Stimulated activated CD4-positive, alpha-beta T cell treated with anti-CD3 and anti-CD28 coated beads, Interleukin-1b, Interleukin-23, amount 100 ng/mL, for 24 hours (primary cell): ENCODE measurements at places on chromosomes 12 and 14.

GRCh38 chr12:105978276-105978675 is 160.5 kb downstream of the NUAK1 start:
- DNase-seq: no peak

- DNase-seq: no peak
Measured at GRCh38 chr12:69834147-69834546, 9.1 kb downstream of the MYRFL start.

DNA sequence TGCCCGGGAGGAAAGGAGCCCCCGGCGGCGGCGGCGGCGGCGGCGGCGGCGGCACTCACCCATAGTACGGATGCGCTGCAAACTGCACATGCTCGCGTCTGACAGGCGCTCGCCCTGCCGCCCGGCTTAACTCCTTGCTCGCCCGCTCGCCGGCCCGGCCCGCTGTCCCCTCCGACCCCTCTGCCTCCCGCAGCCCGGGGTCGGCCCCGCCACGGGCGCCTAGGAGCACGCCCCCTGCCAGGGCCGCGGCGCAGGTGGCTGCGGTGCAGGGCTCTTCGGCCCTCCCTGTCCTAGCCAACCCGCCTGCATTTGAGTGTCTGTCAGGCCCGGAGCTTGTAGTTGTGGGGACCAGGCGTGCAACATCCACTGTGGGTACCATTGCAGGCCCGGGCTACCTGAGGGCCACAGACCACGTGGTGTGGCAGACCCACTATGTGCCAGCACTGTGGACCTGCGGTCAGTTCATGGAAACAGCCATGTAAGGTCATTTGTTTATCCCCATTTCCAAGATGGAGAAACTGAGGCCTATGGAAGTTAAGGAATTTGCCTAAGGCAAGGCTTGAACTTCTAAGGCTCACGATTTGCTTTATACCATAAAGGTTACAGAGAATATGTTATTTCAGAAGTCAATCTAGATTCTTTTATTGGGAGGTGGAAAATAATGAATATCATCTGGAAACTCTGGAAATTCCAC is 17.6 kb upstream of the PLEKHH1 start:
- no peak for DNase-seq

GRCh38 chr12:119180380-119181040 is 1.8 kb downstream of the HSPB8 start:
- no peak for DNase-seq

DNA sequence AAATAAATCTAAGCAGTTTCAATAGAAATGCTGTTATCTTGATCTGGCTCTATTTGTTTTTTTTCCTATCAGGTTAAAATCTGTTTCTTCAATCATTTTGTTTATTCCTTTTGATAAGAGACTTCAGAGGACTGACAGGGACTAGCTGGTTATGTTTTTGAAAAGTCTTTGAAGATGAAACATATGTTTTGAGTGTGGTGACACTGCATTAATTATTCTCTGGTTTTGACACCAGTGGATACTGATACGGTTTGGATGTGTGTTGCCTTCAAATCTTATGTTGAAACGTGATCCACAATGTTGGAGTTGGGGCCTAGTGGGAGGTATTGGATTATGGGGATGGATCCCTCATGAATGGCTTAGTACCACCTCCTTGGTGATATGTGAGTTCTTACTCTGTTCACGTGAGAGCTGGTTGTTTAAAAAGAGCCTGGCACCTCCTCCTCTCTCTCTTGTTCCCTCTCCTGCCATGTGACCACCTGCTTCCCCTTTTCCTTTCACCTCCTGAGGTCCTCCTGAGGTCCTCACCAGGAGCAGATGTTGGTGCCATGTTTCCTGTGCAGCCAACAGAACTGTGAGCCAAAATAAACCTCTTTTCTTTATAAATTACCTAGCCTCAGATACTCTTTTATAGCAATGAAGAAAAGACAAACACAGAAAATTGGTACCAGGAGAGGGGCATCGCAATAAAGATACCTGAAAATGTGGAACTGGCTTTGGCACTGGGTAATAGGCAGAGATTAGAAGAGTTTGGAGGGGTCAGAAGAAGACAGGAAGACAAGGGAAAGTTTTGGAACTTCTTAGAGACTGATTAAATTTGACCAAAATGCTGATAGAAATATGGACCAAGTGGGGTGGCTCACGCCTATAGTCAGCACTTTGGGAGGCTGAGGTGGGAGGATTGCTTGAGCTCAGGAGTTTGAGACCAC is 23.0 kb downstream of the RASSF3 start:
- no peak for DNase-seq

- no peak for DNase-seq
Measured at GRCh38 chr12:84986117-84986516, 50.0 kb downstream of the TSPAN19 start.

- DNase-seq: no peak
Measured at GRCh38 chr14:20799456-20799891, 3.2 kb downstream of the RNASE1 start.

DNA sequence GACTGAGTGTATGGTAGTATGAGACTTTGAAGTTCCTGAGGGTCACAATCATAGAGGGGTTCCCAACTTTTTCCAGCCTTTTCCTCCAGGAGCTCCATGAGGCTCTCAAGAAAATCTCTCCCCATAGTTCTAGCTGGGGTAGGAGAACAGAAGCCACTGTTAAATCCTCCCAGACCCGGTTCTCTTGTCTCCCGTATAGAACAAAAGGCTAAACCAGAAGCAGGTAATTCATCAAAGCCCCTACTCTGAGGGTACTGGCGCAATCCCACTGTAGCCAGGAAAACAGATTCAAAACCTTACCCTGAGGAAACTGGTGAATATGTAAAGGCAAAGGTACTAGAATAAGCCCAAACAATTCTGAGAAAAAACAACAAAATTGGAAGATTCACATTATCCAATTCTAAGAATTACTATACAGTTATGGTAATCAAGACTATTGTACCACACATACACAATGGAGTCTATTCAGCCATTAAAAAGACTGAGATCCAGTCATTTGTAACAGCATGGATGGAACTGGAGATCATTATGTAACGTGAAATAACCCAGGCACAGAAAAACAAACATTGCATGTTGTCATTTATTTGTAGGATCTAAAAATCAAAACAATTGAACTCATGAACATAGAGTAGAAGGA is 20.5 kb downstream of the OR8S1 start:
- DNase-seq: no peak

DNA sequence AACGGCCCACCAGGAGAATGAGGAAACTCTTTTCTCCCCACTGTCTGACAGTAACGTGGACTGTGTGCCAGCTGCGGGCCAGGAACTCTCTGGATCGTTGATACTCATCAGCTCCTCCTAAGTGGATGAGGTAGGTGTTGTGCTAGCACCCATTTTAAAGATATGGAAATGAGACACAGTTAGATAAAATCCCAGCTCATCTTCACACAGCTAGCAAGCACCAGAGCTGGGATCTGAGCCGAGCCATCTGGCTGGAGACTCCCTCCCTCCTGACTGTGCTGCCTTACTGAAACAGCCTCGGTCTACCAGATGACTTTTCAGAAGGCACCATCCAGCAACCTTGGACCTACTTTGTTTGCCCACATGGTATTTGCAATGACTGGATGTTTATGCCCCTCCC is 49.2 kb downstream of the TMEM132D start:
- DNase-seq: no peak

GRCh38 chr14:53943751-53944083 is 12.9 kb downstream of the BMP4 start:
- DNase-seq: no peak

DNA sequence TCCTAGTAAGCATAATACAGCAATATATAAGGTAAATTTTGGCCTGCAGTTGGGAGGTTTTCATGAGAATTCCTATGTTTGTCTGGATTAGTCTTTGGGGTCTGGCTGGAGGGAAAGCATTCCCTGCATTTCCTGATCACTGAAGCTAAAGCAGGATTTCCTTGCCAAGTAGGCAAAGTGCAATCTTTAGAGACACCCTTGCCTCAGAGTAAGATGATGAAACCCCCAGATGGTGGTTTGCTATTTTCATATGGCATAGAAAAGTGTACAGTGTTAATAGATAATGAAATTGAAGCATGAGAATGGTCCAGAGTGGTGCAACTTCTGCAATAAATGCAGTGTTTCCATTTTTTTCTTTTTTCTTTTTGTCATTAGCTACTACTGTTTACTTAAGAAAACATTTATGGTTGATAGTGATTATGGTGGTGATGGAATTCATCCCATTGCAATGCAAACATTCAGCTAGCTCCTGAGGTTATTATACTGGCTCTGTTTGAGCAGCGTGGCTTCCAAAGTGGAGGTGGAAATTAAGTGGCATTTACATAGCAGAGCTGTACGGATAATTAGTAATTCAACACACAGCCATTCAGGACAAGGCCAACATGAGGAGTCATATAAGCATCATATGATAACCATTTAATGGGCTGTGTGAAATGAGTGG is 276.3 kb downstream of the DUSP6 start:
- DNase-seq: no peak

- peak; percentile 38 for DNase-seq
Measured at GRCh38 chr12:67943141-67943892, 45.9 kb upstream of the IFNG-AS1 start.

DNA sequence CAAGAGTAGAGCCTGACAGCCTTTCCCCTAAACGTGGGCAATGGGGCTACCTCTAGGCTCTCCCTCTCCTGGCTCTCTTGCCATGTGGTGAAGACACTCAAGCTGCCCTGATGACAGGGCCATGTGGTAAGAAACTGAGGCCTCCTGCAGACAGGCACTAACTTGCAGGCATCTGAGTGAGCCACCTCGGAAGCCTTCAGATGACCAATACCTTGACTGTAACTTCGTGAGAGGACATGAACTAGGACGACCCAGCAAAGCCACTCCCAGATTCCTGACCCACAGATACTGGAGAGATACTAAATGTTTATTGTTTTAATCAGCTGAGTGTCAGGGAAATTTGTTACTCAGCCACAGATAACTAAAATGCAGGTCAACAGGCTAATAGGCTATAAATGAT is 96.4 kb downstream of the EFCAB11 start:
- no peak for DNase-seq

DNA sequence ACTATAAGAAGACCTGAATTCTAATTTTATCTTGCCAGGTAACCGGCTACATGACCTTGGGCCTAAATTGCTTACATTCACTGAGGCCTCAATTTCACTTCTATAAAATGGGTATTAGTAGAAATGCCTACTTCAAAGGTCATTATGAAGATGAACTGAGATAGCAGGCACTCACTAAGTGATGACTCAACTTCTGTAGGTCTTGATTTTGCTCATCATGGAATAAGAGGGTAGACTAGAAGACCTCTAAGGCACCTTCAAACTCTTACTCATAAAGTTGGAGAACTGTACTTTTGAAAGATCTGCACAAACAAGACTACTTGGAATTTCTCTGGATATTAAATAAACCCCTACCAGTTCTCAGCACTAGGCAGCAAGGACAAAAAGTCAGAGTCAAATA is 39.3 kb upstream of the FRMD6 start:
- DNase-seq: no peak

- no peak for DNase-seq
Measured at GRCh38 chr12:4161718-4162117, 111.8 kb upstream of the CCND2 start.
